ENCODE measurements at places on chromosomes 16 and 17. TPM values are rescaled to one million over a fixed set of nuclear protein-coding genes. Genes with fewer than 3 reads are reported as not detected.

Gene ADORA2B
- total RNA-seq: 17.1 TPM

Gene SLC35G6
- not detected for total RNA-seq

Gene SLFN14
- total RNA-seq: not detected

Gene EPX
- not detected for total RNA-seq

Gene TP53TG3C
- total RNA-seq: not detected

Gene OR1F1
- not detected for total RNA-seq

Gene CES4A
- total RNA-seq: 0.45 TPM

Gene NGFR
- under 0.01 TPM for total RNA-seq

Gene TSNAXIP1
- 1.2 TPM for total RNA-seq

Gene EMP2
- total RNA-seq: 23.4 TPM
